ENCODE measurements at places on chromosomes 7 and 10.
A peak's percentile ranks its signal among the peaks of the same experiment; 100 is the strongest.

GRCh38 chr10:124918191-124918830 lies 23.6 kb upstream of the ZRANB1 start:
- DNase-seq: peak; percentile 27

DNA sequence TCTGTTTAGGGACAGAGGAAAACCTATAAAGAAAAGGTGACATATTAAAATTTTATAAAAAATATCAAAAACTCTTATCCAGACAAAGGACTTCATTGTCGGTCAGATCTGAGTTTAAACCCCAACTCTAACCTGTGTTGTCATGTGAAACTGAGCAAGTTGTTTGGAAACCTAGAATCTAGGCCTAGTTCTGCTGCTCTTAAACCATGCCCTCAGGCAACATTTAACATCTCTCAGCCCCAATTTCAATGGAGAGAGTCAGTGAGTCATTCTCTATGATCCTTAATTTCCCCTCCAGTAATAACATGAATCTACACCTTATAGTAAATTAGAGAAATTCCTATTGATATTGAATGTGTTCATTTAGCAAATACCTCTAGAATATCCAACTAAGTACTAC lies 192.3 kb downstream of the IMMP2L start:
- DNase-seq: peak; percentile 11

- DNase-seq: no peak
These were observed 72.7 kb upstream of the TRIL start for GRCh38 chr7:29030781-29031275.

- DNase-seq: peak; percentile 97
These were observed 920 bp downstream of the PRLHR start for GRCh38 chr10:118594392-118595063.

- DNase-seq: no peak
These were observed 39.7 kb downstream of the AGAP3 start for GRCh38 chr7:151125846-151126481.

GRCh38 chr7:152354061-152354460 lies 81.7 kb downstream of the KMT2C start:
- DNase-seq: no peak

- no peak for DNase-seq
These were observed 662.5 kb downstream of the TYW1 start for GRCh38 chr7:67659091-67659490.

DNA sequence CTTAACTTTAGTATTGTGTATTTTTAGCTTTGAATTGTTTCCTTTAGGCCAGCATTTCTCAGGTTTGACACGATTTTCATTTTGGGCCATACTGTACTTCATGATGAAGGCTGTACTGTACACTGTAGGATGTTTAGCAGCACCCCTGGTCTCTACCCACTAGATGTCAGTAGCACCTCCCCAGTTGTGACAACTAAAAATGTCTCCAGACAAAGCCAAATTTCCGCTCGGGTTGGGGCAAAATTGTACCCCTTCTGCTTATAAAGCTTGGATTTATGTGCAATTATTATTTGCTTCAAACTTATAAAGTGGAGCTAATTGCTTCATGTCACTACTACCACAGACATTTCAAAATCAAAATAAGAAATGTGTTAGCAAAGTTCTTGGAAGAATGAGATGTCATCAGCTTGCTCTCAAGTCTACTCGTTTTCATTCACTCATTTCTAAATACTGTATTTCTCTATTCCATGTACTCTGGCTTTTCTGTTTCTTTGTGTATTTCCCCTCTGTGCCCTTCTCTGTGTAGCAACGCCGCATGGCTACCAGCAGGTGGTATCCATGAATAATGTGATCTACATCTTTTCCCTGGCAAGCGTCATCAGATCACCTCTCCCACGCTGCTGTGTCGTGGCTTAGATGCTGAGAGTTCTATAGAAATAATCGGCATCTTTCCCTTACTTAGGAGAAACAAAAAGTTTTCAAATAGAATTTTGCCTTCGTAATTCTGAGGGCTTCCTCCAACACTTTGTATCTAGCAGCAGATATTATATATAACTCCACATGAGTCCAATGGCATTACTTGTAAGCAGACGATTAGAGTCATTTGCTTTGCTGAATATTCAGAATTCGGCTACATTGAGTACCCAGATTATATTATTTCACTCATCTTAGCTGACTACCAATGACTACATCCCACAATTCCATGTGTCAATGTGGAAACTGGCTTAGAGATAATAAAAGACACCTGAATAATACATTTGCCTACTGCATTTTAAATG lies 47.8 kb upstream of the CALCR start:
- peak; percentile 20 for DNase-seq

- DNase-seq: no peak
These were observed 295.0 kb downstream of the SUGCT start for GRCh38 chr7:40429826-40430225.

GRCh38 chr10:43308986-43309385 lies 42.1 kb upstream of the RASGEF1A start:
- no peak for DNase-seq

DNA sequence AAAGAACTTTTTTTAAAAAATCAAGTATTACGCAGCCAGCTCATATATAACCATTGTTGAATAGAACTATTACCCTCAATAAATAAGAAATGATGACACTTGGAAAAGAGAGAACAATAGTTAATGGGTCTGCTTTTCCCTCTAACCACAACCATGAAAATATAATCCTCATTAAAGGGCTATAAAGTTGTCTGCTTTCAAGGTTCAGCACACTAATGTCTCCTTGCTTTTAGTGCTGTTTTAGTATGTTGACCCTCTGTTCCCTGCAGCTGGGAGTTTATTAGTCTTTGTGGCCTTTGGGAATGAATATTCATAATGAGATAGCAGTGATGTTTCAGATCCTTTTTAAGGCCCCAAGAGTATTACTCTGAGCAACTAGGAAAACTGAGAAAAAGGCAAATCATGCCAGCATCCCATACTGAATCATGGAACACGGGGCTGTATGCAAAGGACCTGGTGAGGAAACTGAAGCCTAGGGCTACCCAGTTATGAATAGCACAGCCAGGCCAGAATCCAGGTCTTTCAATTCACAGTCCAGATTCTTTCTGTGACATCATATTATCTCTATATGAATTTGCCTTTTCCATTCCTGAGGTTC lies 332.0 kb upstream of the LRGUK start:
- no peak for DNase-seq
